Putamen (tissue), 1 donor: ENCODE measurements at places on chromosomes 1 and 21.

DNA sequence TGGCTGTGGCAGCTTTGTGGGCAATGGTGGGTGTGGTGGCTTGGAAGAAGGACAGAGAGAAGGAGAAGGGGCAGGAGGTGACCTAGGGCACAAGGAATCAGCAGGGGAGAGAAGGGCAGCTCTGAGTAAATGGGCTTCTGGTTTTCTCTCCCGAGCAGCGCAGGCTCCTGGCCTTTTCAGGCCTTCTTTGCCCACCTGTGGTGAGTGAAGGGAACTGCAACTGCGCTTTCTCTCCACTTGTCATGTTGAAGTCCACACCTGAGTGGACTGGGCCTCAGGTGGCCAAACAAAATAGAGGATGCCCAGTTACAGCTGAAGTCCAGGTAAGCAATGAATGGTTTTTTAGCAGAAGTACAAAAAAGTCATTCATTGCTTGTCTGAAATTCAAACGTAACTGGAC, 29.4 kb upstream of the KCNA10 start:
- DNase-seq: no peak

GRCh38 chr21:46636181-46636512, 673 bp downstream of the PRMT2 start:
- no peak for DNase-seq

DNA sequence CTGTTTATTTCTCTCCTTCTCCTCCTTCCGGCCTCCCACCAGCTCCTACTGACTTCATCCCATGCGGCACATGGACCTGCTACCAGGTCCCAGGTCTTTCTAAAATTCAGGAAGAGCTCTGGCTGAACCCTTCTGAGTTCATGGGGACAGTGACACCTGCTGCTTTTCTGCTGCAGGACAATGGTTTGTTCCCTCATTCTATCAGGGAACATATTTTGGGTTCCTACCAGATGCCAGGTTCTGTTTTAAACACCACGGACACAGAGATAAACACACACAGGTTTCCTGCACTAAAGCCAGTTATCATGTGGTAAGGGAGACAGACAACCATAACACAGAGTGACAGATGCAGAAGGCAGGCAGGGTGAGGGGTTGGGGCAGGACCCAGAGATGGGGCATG, 114.0 kb upstream of the RAB4A start:
- no peak for DNase-seq

DNA sequence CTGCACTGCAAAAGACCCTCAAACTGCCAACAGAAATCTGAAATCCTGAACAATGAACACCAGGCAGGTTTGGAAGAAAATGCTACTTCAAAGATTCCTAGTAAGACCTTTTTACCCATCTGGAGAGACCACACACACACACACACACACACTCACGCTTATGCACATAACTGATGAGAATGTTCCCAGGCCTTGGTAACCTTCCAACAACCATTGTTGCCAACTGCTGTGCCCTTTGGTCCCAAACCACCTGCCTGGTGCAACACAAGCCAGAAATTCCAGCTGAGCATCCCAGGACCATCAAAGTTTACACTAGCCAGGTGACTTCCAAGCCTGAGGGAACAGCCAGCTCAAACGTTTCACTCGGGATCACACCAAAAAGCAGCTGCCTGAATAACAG, 56.9 kb downstream of the SEC16B start:
- DNase-seq: no peak

DNA sequence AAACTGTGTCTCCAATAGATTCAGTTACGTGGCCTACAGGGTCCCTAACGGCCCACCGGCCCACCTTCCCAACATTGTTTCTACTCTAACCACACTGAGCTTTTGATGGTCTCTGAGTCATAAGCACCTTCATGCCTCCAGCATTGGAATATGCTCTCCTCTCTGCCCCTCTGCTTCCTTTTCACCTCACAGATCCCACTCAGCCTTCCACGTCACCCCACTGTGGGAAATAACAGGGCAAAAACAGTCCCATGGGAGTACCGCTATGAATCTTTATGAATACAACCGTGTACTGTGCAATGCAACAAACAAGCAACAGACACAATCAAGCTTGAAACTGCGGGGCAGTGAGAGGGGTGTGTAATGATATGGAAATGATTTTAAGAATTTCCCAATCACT, 5.3 kb upstream of the SARS1 start:
- DNase-seq: no peak

GRCh38 chr1:27026621-27027574, 14.2 kb upstream of the TENT5B start:
- DNase-seq: no peak

DNA sequence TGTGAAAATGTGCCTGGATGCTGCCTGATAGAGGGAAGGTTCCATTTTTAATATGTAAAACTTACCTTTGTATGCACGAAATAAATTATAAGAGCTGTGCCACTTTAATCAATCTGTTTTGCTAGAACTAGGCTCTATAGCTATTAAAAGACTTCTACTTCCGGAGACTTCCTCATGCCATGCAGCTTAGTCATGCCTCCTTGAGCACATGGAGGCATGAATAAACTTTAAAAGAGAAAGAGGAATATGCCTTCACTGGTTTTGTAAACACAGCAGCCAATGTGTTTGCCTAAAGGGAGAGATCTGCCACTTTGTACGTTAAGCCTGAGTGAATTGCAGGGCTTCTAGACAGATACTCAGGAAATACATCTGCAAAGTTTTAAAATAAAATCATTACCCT, 604.6 kb downstream of the LRRIQ3 start:
- no peak for DNase-seq

DNA sequence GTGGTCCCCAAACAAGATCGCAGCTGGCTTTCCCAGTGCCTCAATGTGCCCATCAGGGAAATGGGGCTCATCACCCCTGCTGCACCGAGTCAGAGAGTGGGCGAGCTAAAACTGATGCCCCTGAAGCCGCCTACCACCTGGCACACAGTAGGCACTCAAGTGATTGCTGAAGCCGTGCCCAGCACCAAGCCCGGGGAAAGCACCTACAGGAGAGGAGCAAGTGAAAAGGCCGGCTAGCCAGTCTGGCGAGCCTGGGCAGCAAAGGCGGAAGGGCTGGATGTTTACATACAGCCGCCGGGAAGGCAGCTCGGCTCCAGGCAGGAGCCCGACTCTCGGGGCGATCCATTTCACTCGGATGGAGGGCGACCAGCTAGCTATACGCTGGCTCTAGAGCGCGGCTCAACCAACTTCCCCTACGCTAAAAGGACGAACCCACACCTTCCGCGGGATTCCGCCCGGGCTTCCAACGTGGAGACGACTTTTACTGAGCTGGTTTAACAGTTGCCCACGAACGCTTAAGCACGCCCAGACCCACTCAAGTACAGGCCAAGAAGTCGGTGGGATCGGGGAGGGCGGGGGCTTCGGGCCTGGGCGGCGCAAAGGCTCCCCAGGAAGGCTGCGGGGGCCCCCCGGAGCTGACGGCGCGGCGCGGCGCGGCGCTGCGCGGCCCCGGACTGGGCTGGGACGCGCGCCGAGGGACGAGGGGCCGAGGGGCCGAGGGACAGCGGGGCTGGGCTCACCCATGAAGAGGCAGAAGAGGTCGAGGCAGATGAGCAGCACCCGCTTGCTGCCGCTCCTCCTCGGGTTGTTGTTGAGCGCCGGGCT, 1.0 kb downstream of the PLPP3 start:
- DNase-seq: no peak

- peak; percentile 20 for DNase-seq
Measured at GRCh38 chr1:32539584-32540571, 651 bp downstream of the ZBTB8A start.

GRCh38 chr1:205915354-205915990, 27.8 kb downstream of the SLC26A9 start:
- no peak for DNase-seq

GRCh38 chr1:1397839-1398523, 1.2 kb downstream of the CCNL2 start:
- no peak for DNase-seq

GRCh38 chr1:100266741-100267140, 725 bp downstream of the RTCA start:
- DNase-seq: no peak

DNA sequence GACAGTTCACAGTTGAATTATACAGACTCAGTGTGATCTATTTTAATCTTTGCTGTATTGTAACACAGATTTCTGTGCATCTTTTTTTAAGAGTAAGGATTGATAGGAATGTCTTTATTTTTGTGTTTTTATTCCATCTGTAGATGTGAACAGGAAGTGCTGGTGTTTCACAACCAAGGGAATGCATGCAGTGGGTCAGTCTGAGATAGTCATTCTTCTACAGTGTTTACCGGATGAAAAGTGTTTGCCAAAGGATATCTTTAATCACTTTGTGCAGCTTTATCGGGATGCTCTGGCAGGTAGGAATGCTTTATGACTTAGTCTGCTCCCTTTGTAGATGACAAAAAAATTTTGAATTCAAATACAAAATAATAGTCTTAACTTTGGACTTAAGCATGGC, 84.5 kb downstream of the CC2D1B start:
- DNase-seq: no peak

DNA sequence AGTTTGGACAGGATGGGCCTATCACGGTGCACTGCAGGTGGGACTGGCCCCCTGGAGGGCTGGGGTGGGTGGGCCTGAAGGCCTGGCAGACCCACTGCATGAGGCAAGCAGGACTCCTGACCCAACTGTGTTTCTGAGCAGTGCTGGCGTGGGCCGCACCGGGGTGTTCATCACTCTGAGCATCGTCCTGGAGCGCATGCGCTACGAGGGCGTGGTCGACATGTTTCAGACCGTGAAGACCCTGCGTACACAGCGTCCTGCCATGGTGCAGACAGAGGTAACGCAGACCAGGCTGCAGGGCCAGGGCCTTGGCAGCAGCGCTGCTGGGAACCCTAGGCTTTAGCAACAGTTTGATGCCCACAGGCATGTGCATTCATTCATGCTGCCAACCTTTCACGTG, 29.0 kb upstream of the KDM4A start:
- DNase-seq: no peak

DNA sequence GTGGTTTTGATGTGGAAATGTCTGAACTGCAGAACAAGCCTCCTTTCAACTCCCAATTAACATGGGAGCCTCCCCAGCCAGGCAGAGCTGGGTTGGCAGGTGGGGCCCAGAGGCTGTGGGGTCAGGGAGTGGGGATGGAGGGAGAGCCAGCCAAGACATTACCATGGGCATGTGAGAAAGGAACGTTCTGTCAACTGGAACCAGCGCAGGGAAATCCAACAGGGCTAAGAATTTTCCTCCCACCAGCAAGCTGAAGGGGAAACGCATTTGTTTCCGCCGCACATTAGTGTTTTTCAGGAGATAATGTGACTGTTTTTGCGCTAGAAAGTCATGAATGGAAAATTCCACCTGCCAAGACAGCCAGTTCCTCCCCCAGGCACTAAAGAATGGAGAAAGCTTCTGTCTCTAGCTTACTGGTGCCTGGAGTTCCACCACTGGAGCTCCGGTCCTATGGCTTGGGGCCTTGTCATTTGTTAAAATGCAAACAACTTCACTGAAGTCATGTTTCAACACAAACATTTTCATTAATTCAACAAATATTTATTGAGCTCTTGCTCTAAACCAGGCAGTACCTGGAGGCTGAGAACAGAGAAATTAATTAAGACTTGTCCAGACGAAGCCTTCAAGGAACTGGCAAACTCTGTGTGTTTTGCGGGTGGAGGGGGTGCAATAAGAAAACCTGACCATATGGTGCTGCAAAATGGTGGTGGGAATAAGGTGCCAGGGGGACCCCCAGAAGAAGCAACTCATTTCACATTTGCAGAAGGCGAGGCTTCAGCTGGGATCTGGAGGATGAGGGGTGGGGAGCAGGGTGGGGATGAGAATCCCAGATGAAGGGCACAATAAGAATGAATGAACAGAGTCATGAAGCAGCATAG, 305.1 kb downstream of the MATN1 start:
- DNase-seq: peak; percentile 3

- DNase-seq: no peak
Measured at GRCh38 chr1:228460821-228461220, 26.4 kb upstream of the RNF187 start.

DNA sequence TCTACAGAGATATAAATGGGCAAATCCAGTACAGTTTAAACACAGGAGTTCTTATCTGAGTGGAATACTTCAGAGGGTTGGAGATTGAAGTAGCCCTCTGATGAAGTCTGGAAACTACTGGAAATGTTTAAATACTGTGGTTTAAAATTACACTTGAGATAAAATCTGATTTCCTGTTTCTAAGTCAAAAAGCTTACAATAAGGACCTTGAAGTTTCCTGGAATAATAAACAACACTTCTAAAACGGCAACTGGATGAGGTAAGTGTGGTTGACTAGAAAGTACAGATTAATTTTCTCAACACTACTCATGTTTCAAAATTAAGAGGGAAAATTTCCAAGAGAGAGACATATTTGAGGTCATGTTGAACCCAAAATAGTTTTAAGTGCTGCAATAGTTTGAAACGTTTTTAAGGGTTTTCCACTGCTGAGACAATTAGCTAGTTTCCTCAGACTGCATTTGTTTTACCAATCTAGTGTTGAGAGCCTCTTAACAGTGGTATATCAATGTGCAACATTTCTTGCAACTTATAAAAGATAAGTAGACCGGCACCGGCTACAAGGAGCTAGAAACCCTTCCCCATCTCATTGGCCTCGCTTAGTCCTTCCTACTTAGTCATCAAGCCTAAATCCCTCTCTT, 27.4 kb downstream of the KCNA3 start:
- no peak for DNase-seq

DNA sequence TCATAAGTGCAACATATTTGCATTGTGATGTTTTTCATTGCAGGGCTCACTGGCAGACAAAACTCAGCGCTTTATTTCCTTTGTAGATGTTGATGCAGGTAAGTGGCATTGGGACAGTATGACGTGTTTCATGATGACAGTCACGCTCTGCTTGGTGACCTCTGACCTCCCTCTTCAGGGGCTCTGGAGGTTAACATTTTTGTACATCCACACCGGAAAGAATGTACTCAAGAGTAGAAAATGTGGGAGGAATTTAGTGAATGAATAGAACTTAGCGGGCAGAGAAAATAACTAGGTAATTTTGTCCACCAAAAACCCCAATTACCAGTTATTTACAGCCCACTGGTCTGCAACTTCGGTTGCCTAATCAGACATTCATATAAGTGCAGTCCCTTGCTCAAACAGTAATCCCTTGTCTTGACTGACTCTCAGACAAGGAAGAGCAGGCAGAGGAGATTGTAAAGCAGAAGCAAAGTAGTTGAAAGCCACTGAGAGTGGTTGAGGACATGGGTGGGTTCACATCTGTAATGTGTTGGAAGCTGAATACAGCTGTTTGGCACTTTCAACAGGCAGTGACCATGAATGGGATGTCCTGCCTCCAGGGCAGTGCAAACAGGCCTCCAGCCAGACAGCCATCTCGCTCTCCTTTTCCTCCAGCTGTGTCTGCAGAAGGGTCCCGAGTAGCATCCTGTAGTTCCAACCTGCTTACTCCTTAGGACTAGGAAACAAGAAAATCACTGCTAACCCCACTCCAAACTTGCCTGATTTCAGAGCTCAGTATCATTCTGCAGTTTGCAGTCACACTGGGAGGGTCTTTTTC, 188.9 kb downstream of the NRIP1 start:
- no peak for DNase-seq

GRCh38 chr1:192349314-192349713, 32.5 kb downstream of the RGS21 start:
- DNase-seq: no peak

DNA sequence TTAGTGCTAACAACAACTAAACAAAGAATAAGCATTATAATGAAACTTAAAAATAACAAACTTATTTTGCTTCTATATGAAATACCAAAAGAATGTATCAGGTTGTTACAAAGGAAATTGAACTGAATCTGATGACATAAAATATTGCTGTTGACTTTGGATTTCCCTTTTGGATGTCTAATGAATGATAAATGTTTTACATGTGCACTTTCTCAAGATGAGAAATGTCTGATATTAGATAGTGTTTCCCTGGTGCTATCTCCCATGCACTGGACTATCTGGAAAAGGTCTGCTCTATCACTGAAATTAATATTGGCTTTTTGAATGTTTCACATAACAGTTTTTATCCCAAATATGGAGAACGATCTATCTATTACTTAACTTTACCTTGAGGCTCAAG, 179.9 kb downstream of the HMCN1 start:
- no peak for DNase-seq
